ENCODE measurements at places on chromosomes 13 and 19.

DNA sequence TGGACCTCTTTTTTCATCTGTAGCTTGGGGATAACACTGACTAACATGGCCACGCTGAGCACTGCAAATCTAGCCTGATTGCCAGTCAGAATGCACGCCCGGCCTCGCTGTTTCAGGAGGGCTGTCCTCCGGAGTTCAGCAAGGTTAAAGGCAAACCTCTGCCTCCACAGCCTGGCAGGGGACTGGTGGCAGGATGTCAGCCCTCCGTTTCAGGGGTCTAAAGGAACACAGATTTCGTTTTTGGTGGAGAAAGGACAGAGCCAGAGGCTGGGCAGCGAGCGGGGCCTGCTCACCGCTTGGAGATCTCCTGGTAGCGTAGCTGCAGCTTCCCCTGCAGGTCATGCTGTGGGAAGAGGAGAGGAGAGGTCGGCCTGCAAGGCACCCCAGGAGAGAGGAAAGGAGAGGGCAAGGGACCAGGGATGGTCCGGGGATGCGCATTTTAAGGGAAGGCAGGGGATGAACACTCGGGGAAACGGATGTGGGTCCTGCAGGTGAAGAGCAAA lies 560 bp downstream of the NDUFA7 start:
- no peak for DNase-seq

GRCh38 chr13:30119476-30119875 lies 187.9 kb downstream of the KATNAL1 start:
- peak; percentile 86 for DNase-seq

DNA sequence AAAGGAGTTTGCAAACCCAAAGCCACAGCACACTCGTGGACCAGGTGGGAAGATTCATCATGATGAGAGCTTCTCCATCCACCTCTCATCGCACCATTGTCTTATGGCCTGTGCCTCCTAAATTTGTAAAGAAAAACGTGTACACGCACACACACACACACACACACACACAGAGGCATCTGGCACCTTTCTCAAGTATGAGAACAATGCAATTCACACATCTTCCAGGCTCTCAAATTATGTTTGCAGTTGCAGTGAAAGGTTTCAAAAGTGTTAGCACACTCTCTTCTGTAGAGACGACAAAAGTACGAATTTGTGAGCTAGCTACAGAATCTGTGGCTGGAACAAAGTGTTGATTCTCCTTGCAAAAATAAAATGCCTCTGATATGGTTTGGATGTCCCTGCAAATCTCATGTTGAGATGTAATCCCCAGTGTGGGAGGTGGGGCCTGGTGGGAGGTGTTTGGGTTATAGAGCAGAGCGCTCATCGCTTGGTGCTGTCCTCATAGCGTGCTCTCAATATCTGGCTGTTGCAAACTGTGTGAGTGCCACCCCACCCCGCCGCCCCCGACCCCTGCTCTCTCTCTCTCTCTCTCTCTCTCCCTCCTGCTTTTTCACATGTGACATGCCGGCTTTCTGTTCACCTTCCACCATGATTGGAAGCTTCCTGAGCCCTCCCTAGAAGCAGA lies 21.8 kb upstream of the RAB20 start:
- DNase-seq = no peak

DNA sequence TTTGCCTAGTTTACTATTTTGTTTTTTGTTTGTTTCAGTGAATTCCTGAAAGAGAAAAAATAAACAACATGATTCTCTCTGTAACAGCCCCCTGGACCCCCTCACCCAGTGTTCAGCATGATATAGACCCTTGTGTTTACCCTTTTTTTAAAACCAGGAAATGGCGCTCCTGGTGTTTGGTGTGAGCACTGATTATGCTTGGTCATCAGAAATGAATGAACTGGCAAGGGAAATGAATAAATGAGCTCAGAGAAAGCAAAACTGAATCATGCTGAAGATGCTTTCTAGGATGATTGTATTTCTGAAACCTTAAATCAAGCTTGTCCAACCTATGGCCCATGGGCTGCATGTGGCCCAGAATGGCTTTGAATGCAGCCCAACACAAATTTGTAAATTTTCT lies 22.1 kb downstream of the WASF3 start:
- no peak for DNase-seq

GRCh38 chr13:94660695-94661326 lies 51.5 kb downstream of the SOX21 start:
- peak; percentile 29 for DNase-seq

GRCh38 chr13:84563611-84564010 lies 681.3 kb upstream of the SLITRK1 start:
- no peak for DNase-seq

DNA sequence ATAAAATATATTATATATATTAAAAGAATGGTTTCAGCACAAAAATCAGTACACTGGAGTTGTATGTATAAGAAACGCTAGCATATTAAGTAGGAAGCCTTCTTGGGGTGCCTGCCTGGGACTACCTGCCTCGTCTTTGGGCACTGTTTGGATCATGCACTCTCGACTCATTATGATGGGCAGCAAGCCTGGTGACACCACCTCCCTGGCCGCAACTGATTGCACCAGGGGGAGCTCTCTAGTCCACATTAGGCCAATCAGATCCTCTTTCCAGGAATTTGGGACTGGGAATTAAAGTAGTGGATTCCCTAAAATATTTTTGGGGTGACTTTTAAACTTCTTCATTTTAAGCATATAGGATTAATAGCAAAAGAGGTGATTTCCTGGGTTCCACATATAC lies 56.0 kb upstream of the RGCC start:
- DNase-seq = no peak

GRCh38 chr19:13466697-13467096 lies 39.6 kb downstream of the CACNA1A start:
- no peak for DNase-seq

- DNase-seq = no peak
These were observed 114.8 kb upstream of the TDRD3 start for GRCh38 chr13:60282186-60282585.

- no peak for DNase-seq
These were observed 31.2 kb upstream of the DGKH start for GRCh38 chr13:42017264-42017663.

- no peak for DNase-seq
These were observed 1.4 kb downstream of the KASH5 start for GRCh38 chr19:49389406-49389805.

DNA sequence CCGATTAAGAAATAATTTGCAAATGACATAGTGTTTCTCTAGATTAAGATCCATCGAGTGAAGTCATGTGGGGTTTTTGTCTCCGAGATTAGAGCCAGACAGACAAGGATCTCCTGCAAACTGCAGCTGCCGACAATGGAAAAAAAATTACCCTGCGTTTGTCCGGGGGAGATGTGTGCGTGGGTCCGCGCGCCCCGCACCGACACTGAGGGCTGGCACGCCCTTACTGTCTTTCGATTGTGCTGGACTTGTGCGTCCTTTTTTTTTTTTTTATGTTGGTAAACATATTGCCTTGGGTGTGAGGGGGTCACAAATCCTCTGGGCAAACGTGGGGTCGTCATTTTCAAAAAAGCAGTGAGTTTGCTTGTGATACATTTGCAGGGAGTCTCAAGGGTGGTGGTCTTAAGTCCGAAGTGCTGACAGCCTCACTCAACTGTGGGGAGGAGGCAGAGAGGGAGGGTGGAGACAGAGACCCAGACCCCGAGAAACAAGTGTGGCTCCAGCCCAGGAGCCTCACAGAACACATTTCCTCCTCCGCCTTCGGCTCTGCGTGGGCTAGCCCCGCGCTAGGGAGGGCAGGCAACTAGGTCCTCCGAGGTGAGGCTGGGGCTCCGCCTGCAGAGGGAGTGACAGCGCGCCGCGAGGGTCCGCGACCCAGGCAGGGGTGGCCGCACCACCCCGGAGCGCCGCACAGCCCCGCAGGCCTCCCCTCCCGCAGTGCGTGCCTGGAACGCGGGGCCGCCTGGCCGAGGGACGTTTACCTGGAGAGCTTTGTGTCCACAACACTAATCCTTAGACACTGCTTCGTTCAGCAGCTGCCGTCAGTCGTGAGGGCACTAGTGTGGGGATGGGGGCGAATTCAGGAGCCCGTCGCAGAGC lies 11.7 kb upstream of the SOX1 start:
- no peak for DNase-seq

DNA sequence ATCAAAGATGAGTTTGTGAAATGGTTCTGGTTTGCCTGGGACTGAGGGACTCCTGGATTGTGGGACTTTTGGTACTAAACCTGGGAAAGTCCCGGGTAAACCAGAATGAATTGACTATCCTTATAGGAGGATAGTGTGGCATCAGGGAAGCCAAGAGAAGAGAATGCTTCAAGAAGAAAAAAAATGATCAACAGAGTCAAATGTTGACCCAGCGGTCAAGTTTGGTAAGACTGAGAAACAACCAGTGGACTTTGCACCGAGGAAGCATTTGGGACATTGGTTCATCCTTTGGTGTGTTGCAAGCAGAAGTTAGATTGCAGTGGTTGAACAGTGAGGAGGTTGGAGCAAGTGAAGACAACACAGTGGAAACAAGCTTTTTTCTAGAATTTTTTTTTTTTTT lies 33.5 kb downstream of the CLEC17A start:
- DNase-seq = no peak

GRCh38 chr13:20553311-20553710 lies 13.6 kb upstream of the IFT88 start:
- no peak for DNase-seq

DNA sequence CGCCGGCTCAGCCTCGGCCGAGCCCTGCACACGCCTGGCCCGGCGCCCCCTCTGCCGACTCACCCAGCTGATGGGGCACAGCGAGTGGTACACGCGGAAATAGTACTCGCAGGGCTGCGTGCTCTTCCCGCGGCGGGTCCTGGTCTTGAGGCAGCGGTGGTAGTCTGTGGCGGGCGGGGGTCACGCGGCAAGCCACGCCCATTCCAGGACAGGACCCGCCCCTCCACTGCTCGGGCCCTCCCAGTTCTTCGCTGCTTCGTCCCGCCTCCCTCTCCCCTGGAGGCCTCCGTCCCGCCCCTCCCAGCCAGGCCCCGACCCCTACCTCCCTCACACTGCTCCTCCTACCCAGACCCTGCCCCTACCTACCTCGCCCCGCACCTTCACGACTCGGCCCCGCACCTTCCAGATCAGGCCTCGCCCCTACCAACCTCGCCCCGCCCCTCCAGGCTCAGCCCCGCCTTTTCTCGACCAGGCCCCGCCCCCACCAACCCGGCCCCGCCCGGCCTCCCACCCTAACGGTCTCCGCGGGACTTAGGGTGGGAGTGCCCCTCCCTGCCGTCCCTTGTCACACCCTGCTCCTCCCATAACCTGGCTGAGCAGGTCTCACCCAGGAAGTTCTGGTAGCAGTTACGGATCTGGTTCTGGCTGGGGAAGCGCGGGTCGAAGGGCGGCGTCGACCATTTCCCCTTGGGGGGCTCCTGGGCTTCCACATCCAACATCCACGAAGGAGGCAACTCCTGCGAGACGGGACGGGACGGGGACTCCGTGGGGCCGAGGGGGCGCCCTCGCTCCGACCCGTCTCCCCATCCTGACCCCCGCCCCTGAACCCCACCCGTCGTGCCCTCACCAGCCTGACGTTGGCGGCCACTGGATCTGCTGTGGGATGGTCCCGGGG lies 469 bp downstream of the COX6B2 start:
- DNase-seq = peak; percentile 58

GRCh38 chr13:113564331-113565023 lies 20.1 kb upstream of the TFDP1 start:
- no peak for DNase-seq

DNA sequence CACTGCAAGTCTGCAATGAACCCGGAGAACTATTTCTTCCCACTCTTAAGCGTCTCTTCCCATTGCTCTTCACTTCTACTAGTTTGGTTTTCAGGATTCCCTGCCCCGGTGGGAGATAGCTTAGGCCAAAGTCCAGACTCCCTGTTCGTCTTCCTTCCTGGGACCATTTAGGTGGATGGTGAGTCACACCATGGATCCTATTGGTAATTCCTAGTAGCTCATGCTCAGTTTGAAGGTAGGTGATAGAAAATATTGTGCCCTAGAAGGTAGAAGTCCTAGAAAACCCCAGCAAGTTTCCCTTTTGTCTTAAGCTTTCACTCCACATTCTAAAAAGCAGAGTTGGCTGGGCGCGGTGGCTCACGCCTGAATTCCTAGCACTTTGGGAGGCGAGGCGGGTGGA lies 13.8 kb downstream of the CHAF1A start:
- DNase-seq = no peak

DNA sequence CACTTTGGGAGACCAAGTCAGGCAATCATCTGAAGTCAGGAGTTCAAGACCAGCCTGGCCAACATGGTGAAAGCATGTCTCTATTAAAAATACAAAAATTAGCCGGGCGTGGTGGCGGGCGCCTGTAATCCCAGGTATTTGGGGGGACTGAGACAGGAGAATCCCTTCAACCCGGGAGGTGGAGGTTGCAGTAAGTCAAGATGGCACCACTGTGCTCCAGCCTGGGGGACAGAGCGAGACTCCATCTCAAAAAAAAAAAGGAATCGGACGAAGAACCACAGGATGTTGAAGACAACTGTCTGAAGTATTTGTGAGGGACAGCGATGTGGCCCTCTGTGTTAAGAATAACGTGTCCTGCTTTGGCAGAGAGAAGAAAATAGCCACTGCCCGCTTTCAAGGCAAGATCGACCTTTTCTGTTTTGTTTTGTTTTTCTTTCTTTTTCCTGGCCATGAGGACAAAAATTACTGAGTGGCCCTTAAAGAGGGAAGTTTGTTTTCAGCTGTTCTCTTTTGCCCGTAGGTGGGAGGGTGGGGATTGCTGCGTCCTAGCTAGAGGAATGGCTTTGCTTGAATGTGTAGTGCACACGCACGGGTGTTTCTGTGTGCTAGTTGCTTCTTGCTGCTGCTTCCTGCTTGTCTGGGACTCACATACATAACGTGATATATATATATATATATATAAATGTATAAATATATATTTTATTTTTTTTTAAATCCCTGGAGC lies 6.2 kb upstream of the PRKCG start:
- DNase-seq = no peak

GRCh38 chr13:77833331-77833863 lies 85.2 kb downstream of the EDNRB start:
- peak; percentile 22 for DNase-seq

- no peak for DNase-seq
These were observed 59.7 kb upstream of the TRPC4 start for GRCh38 chr13:37929308-37929707.

- no peak for DNase-seq
These were observed 14.4 kb downstream of the BCAM start for GRCh38 chr19:44823373-44823698.

GRCh38 chr13:36157480-36157879 lies 26.3 kb upstream of the DCLK1 start:
- DNase-seq = peak; percentile 51

DNA sequence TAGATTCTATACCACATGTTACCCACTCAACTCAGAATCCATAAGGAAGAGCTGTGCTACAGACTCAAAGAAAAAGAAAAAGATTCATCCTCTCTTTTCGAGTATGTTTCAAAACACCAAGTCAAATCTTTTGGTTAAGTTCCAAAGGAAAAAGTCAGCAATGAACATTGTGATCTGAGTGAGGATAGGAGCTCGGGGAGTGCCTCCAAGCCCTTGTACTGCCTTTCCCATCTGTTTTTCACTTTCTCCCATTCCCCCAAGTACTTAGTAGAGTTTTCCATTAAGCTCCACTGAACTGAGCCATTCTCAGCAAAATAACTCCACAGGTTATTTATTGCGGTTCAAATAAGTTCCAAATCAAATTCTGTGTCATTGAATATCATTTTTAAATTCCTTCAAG lies 47.7 kb upstream of the MAB21L1 start:
- DNase-seq = no peak

All from fibroblast of skin of right biceps (primary cell).